ENCODE measurements at places on chromosomes 3 and 15. TPM values are rescaled to one million over a fixed set of nuclear protein-coding genes. Genes with fewer than 3 reads are reported as not detected.

- no peaks in the 10 kb centered on the region for H3K4me1 ChIP-seq
- no peak overlapping the region for H3K4me3 ChIP-seq
- no peaks in the 10 kb centered on the region for H3K36me3 ChIP-seq
- peaks cover 22% of the 10 kb centered on the region for H3K27me3 ChIP-seq
- H3K27ac ChIP-seq = no peak overlapping the region
Observed at GRCh38 chr15:94563456-94563855, 332.1 kb downstream of the MCTP2 start.

OR4F6 gene
- not detected for total RNA-seq

GRCh38 chr3:46948830-46949671 is 27.5 kb downstream of the CCDC12 start:
- H3K27ac ChIP-seq = peak overlapping the region; percentile 79
- H3K4me3 ChIP-seq = peak overlapping the region; percentile 40
- H3K36me3 ChIP-seq = peaks cover 19% of the 10 kb centered on the region
- peaks cover 93% of the 10 kb centered on the region for H3K4me1 ChIP-seq
- no peak for DNase-seq
- no peaks in the 10 kb centered on the region for H3K27me3 ChIP-seq

MELTF gene
- total RNA-seq = 3.9 TPM

RARB gene
- total RNA-seq = not detected

GRCh38 chr3:131050001-131050400 is 23.3 kb downstream of the NEK11 start:
- H3K27ac ChIP-seq = no peak overlapping the region
- H3K27me3 ChIP-seq = peaks cover 14% of the 10 kb centered on the region
- DNase-seq = no peak
- H3K4me1 ChIP-seq = peaks cover 6% of the 10 kb centered on the region

DNA sequence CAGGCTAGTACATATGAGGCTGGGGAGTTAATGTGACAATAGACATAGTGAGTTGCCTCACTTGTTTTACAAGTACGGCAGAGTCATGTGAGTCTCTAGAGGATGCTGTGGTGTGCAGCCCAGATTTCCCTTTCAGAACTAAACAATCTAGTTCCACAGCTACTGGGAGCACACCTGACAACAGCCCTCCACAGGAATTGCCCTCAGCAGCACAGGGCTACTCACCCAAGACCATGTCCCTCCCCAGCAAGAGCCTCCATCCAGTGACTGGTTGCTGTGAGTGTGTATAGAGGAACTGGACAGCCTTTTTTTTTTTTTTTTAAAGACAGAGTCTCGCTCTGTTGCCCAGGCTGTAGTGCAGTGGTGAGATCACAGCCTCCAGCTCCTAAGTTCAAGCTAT is 40.2 kb upstream of the UBE2E2 start:
- no peaks in the 10 kb centered on the region for H3K27me3 ChIP-seq
- no peak for DNase-seq
- H3K36me3 ChIP-seq = no peaks in the 10 kb centered on the region
- H3K27ac ChIP-seq = no peak overlapping the region

- H3K27ac ChIP-seq = no peak overlapping the region
- no peak for DNase-seq
- H3K36me3 ChIP-seq = no peaks in the 10 kb centered on the region
- H3K4me1 ChIP-seq = peaks cover 7% of the 10 kb centered on the region
- no peak overlapping the region for H3K4me3 ChIP-seq
Observed at GRCh38 chr15:62301993-62302675, 137.0 kb upstream of the C2CD4B start.

- H3K36me3 ChIP-seq = no peaks in the 10 kb centered on the region
- no peaks in the 10 kb centered on the region for H3K27me3 ChIP-seq
- H3K27ac ChIP-seq = no peak overlapping the region
- no peak overlapping the region for H3K4me3 ChIP-seq
- no peak for DNase-seq
Observed at GRCh38 chr3:24296441-24297205, 198.0 kb downstream of the THRB start.

ST3GAL6 gene
- 0.83 TPM for total RNA-seq

DNA sequence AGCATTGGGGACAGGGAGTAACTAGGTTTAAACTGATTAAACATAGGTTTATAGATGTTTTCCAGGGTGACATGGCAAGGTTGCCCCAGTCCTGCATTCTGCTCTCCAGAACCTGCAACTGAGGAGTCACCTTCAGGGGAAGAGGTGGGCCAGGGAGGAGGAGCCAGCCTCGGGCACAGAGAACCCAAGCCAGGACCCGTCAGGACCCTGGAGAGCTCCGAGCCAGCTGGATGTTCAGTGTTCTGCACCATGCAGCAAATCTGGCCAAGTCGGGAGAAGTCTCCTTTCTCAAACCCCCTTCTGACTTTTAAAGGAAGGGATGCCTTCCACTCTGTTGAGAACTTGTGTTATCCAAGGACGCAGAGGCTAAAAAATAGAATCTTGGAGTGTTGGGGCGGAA is 62.1 kb upstream of the SLC6A11 start:
- peak; percentile 15 for DNase-seq
- peaks cover 6% of the 10 kb centered on the region for H3K4me1 ChIP-seq
- H3K4me3 ChIP-seq = no peak overlapping the region
- no peak overlapping the region for H3K27ac ChIP-seq
- peaks cover 6% of the 10 kb centered on the region for H3K27me3 ChIP-seq

DNA sequence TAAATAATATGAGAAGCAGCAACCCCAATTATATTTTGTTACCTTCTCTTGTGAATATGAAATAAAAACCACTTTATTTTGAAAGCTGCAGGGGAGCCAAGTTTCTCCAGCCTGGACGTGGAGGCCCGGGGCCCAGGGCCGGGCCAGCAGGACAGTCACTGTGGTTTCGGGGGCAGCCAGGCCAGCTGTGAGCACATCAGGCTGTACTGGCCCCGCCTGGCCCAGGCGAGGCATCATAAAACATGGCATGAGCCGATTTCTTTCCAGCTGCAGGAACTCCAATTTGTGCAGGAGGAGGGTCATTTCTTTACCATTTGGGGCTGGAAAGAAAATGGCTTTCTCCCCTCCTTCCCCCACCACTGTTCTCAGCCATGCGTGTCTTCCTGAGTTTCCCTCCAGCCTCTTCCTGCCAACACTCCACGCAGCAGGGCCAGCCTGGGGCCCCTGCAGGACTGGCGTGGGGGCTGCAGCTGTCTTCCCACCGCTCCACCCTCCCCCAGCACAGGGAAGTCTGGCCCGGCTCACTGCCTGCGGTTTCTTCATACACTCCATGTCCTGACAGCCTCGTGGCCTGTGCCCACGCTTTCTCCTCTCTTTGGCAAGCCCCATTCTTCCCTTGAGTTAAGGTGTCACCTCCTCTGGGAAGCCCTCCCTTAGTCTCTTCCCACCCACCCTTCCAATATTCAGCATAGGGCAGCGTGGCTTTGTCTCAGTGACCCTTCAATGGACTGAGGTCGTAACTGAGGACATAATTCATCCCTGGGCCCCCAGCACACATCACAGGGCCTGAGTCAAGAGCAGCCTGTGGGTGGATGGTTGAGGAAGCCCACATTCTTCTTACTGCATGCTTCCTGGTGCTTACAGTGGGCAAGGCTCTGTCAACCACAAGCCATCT is 135.8 kb downstream of the CHSY1 start:
- H3K27me3 ChIP-seq = no peaks in the 10 kb centered on the region
- peaks cover 9% of the 10 kb centered on the region for H3K4me1 ChIP-seq
- H3K4me3 ChIP-seq = no peak overlapping the region
- DNase-seq = no peak
- H3K27ac ChIP-seq = no peak overlapping the region

DNA sequence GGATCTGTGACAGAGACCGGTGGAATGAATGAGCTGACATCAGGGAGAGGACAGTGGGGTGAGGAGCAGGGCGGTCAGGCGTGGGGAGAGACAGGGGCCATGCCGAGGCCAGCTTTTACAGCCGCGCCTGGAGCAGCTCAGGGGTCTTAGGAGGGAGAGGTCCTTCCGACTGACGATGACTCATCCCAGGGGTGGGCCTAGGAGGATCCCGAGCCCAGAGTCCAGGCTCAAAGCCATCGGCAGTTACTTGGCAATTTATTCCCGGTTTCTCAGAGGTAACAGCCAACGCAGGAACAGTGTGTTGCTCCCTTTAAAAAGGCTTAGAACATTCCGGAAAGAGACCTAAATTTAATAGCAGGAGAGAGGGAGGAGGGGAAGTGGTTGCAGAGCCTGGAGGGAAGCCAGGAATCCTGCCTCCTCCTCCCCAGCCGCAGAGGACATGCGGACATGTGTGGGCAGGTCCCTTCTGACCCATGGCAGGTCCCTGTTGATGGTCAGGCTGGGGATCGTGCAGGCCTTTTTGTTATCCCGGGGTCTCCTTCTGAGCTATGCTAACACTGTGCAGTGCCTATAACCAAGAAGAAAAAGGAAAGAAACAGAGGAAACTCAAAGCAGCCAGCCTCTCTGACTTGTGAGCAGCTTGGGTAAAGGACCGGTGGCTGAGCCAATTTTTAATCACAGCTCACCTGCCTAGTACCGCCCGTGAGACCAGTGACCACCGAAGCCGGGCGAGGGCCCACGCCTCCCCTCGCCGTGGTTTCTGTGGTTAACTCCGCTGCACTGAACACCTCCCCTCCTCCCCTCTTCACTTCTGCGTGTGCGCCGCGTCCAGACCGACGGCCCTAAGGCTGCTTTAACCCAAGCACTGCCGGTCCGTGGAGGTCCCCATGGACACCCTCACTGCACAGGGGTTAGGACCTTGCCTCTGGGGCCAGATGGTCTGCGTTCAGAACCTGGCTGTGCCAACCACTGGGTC is 392.4 kb upstream of the PROK2 start:
- DNase-seq = no peak
- H3K27ac ChIP-seq = no peak overlapping the region
- H3K4me1 ChIP-seq = peaks cover 10% of the 10 kb centered on the region
- peaks cover 7% of the 10 kb centered on the region for H3K27me3 ChIP-seq

DNA sequence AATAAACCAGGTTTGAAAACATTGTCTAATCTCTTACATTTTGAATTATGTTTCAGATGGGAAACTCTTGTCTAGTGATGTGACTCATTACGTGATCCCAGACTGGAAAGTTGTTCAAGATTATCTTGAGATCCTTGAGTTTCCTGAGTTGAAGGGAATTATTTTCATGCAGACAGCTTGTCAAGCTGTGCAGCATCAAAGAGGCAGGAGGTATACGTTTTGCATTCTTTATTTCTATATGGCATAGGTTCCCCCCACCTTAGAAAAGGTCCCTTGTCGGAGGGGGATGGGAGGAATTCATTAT is 1.5 kb downstream of the DIS3L start:
- no peak for DNase-seq
- H3K27ac ChIP-seq = peak overlapping the region; percentile 89
- peak overlapping the region; percentile 89 for H3K4me3 ChIP-seq
- H3K4me1 ChIP-seq = peaks cover 35% of the 10 kb centered on the region
- H3K27me3 ChIP-seq = no peaks in the 10 kb centered on the region

- no peaks in the 10 kb centered on the region for H3K36me3 ChIP-seq
- no peak overlapping the region for H3K27ac ChIP-seq
- no peak for DNase-seq
- peaks cover 9% of the 10 kb centered on the region for H3K4me1 ChIP-seq
Observed at GRCh38 chr3:120353463-120353862, 4.3 kb upstream of the LRRC58 start.

SEMA7A gene
- 102 TPM for total RNA-seq

DNA sequence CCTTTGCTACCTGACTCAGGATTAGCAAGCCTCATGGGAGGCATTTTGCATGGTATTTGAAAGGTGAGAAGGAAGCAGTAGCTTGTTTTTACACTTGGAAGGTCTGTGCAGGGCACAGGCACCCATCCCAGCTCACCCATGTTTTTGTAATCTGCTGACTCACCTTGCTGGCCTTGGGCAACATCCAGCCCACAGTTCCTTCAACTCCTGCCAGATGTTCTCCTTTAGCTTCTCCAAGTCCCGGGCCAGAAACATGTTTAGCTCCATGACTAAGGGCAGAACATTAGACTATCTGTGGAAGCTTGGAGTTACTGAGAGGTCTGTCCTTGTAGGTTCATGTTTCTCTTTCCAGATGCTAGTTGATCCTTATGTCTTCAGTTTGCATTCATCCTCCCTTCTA is 12.4 kb upstream of the ZNF770 start:
- no peak overlapping the region for H3K4me3 ChIP-seq
- H3K27ac ChIP-seq = no peak overlapping the region
- no peaks in the 10 kb centered on the region for H3K4me1 ChIP-seq
- no peaks in the 10 kb centered on the region for H3K36me3 ChIP-seq
- no peak for DNase-seq
- H3K27me3 ChIP-seq = peaks cover 4% of the 10 kb centered on the region

DNA sequence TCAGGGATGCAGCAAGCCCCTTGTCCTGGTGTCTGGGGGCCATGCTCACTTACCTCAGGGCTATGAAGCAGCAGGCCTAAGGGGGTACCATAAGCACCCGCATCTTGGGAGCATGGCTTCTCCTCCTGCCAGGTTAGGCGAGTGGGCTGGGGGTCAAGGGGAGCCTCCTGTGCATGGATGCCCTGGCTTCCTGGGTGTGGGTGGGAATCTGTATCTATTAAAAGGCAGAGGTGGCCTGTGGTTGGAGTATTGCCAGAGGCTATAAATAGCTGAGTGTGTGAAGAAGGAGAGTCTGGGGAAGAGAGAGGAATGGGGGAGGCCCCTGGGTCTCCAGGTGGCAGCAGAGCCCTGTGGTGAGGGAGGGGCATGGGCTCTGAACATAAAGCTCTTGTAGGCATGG is 19.5 kb downstream of the ACVR2B start:
- DNase-seq = no peak
- no peak overlapping the region for H3K4me3 ChIP-seq
- H3K36me3 ChIP-seq = peaks cover 8% of the 10 kb centered on the region
- peaks cover 18% of the 10 kb centered on the region for H3K4me1 ChIP-seq
- no peak overlapping the region for H3K27ac ChIP-seq

- peaks cover under 1% of the 10 kb centered on the region for H3K36me3 ChIP-seq
- H3K4me1 ChIP-seq = peaks cover 16% of the 10 kb centered on the region
- H3K4me3 ChIP-seq = no peak overlapping the region
- H3K27ac ChIP-seq = no peak overlapping the region
Observed at GRCh38 chr3:195774917-195775316, 36.8 kb downstream of the MUC4 start.

DNA sequence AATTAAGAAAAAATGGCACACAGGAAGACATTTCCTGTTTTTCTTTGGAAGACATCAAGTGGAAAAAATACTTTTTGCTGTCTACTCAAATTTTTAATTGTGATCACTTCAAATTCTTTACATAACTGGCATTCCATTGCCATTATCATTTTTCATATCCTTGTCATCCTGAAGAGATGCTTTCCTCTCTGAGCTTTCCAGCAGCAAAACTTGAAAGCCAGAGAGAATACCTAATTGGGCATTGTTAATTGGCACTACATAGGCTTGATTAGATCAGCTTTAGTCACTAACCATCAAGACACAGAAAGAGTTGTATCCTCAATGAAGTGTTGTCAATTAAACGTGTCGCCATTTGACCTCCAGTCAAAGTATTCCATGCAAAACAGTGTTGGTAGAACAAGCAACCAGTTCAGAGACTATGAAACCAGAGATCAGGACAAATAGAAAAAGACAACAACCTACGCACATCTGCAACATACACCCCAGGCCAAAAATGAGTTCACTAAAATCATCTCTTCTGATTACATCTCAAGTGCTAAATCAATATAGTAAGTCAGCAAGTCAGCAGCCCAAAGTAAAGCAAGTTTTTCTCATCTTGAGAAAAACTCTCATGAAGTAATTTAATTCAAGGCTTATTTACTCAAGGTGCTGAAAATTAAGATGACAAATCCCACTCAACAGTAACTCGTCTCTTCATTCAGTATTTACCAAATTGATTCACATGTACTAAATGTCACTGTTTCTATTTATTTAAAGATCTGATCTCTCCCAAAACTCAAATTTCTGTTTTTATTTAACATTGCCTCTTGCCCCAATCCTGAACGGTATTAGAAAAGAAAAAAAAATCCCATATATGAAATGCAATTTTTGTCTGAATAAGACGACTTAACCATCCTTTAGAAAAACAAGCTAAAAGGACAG is 123.0 kb downstream of the SUCLG2 start:
- peaks cover 19% of the 10 kb centered on the region for H3K36me3 ChIP-seq
- peaks cover 3% of the 10 kb centered on the region for H3K4me1 ChIP-seq
- H3K27ac ChIP-seq = no peak overlapping the region
- DNase-seq = no peak
- H3K27me3 ChIP-seq = no peaks in the 10 kb centered on the region
